ENCODE measurements at places on chromosomes 1 and 21.
A peak's percentile ranks its signal among the peaks of the same experiment; 100 is the strongest.

DNA sequence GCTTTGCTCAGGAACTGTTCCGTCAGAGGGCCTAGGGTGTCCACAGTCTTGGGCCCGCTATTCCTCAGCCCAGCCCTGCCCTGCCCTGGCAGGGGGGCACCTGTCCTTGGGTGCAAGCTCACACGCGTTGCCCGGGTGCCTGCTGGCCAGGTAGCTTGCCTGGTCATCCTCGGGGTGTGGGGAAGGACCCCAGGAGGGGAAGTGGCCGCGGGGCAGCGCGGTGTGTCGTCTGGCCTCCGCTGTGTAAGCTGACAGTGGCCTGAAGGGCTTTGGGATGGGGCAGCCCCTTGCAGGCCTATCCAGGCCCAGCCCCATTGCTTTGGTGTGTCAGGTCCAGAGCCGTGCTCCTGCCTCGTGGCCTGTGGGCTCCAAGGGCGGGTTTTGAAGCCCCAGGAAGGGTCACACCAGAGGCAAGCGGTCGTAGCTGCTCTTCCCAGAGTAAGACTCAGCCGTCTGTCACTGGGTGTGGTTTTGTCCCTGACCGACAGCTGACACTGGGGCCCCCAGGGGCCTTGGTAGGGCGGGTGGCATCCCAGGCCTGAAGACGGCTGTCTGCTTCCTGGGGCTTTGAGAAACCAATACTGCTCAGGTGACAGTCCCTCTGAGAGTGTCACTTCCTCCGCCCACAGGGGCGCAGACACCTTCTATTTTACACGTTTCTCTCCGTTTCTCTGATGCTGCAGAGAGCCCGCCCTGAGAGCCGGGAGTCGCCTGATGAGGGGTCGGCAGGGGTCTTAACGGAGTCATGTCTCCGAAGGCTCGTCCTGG lies 72.1 kb downstream of the SKI start:
- peak; percentile 68 for DNase-seq

DNA sequence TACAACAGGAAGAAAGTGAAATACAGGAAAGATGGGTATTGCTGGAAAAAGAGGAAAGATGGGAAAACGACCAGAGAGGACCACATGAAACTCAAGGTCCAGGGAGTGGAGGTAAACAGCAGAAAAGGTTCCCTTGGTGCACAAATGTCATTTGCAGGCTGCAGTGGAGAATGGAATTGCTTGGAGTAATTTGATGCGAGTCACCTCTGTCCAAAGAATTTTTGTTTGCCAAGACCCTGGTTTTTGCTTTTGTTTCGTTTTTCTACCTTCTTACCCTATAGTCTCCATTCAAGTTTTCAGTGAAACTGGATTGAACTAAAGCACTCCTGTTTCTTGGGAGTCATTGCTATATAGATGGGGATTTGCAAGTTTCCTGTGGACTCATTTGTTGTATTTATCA lies 464.3 kb downstream of the CAMTA1 start:
- DNase-seq, result no peak

DNA sequence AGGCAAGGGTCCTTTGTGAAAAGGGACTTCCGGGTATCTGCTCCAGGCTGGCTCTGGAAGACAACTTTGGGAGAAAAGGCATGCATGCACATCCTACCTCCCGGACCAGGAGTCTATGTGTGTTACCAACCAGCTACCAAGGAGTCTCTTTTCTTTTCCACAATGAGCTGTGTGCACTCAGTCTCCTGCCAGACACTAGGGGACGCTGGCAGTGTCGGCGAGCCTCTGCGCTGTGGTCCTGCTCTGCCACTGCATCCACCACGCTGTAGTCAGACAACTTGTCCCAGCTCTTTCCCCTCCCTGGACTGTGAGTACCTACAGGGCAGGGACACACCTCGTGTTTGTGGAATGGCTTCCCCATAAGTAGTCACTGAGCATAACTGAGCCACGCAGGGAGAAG lies 5.1 kb upstream of the SSR2 start:
- no peak for DNase-seq

GRCh38 chr1:14849038-14849437 lies 250.6 kb downstream of the KAZN start:
- DNase-seq, result no peak

DNA sequence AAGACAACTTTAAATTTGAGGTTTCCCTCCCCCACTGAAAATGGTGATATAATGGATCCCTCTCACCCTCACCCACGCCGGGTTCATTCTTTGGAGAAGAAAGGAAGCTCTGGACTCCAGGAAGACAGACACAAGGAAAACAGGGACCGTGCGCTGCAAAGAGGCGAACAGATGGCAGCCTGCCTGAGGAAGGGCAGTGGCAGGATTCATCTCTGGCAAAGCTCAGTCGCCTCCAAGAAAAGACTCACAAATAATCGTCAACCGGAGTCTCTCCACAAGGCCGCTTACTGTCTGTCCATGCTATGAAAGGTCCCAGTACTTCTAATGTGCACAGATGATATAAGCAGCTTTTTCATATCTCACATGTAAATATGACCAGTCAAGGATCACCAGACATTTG lies 110.3 kb downstream of the TIAM1 start:
- no peak for DNase-seq

DNA sequence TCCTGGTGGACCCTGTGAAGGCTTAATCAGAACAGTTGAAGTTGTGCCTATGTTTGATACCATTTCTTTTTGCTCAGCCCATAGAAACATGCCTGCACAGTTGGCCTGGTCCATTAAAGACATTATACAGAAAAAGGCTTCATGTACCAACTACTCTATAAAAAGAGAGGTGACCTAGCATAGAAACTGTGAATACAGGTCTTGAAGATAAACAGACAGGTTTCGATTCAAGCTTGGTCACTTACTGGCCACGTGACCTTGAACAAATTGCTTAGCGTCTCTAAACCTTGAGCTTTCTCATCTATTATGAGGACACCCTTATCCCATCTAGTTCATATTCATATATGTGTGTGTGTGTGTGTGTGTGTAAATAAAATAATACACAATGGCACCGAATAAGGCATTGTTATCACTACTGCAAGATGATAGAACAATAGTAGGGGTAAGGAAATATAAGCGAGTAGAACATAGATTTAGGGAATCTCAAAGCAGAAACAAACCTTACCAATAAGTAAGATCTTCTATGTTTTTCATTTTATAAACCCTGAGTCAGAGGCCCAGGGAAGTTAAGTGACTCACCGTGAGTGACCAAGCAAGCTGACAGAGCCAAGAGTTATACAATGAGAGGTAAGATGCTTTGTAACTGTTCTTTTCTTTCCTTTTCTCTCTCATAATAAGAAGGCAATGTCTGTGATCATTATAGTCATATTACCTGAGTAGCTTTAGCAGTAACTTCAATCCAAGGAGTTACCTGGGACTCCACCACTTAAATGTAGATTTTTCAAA lies 476.8 kb upstream of the DEPDC1 start:
- no peak for DNase-seq

DNA sequence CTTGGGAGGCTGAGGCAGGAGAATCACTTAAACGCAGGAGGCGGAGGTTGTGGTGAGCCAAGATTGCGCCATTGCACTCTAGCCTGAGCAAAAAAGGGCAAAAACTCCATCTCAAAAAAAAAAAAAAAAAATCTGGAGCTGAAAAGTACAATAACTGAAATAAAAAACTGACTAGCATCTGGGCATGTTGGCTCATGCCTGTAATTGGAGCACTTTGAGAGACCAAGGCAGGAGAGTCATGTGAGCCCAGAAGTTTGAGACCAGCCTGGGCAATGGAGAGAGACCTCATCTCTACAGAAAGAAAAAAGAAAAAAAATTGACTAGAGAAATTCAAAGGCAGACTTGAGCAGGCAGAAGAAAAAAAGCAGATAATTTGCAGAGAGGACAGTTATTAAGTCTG lies 18.1 kb downstream of the CLDN19 start:
- DNase-seq, result no peak

GRCh38 chr1:197017558-197018146 lies 40.3 kb downstream of the CFHR5 start:
- DNase-seq, result no peak

GRCh38 chr1:65317866-65318653 lies 8.7 kb downstream of the DNAJC6 start:
- DNase-seq, result no peak

DNA sequence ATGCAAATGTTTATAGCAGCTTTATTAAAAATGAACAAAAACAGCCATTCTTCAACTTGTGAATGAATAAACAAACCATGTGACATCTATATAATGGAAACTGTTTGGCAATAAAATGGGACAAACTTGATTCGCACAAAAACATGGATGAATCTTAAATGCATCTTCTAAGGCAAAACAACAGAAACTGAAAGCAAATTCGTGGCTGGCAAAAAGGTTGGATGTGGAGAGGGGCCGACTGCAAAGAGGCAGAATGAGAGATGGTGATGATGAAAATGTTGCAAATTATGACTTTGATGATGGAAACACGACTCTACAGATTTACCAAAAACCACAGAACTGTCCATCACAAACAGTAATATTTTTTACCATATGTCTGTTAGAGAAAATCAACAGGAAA lies 327.0 kb upstream of the NR5A2 start:
- no peak for DNase-seq

- DNase-seq, result no peak
These were observed 27.9 kb upstream of the ATP2B4 start for GRCh38 chr1:203598752-203599151.

DNA sequence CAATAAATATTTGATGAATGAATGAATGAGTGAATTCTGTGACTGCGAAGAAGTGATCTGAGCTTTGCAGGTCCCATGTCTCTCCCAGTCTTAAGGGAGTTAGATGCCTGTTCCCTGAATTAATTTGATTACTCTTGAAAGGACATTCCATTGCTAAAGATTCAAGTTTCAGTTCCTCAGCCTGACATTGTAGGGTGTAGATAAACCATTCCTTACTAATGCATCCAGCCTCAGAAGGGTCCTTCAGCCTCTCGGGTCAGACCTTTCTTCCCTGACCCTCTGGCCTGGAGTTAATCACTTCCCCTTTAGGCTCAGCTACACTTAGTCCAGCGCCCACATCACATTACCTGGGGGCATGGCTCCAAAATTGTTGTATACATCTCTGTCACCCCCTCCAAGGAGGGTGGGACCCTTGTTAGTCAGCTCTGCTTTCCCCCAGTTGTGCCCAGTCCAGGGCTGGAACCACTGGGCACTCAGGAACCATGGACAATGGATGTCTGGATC lies 2.6 kb downstream of the INSRR start:
- no peak for DNase-seq

- DNase-seq, result no peak
These were observed 11.8 kb downstream of the TFF2 start for GRCh38 chr21:42338729-42339715.

GRCh38 chr1:33171977-33172813 lies 9.6 kb downstream of the TRIM62 start:
- no peak for DNase-seq

DNA sequence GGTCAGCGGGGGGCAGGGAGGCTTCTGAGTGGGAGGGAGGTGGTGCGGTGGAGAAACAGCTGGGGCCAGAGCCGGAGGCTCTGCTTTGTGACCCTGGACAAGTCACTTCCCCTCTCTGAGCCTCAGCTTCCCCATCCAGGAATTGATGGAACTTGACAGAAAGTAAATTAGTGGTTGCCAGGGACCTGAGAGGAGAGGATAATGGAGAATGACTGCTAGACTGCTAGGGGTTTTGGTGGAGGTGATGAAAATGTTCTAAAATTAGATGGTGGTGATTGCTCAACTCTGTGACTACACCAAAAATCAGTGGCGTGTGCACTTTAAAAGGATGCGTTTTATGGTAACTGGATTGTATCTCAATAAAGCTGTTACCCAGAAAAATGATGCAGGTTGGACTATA lies 100.9 kb downstream of the ARHGEF10L start:
- no peak for DNase-seq

GRCh38 chr1:234607109-234608024 lies 2.6 kb downstream of the IRF2BP2 start:
- no peak for DNase-seq

DNA sequence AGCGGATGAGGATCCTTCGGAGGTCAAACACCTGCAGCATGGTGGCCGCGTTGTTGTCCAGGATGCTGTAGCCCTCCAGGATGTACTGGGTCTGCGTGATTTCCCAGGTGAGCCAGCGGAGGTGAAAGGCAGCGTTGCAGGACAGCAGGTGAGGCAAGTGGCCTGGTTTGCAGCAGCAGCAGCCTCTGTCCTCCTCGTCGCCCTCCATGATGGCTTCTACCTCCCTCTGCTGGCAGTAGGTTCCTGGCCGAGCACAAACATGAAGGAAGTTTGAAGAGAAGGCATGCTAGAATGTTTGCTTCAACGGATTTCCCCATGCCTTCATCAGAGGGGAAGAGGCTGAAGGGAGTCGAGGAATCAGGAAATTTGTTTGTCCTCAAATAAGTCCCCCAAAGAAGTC lies 74.7 kb downstream of the NTPCR start:
- no peak for DNase-seq

GRCh38 chr1:95304803-95305202 lies 70.8 kb downstream of the RWDD3 start:
- DNase-seq, result no peak

GRCh38 chr21:25515484-25516405 lies 91.5 kb downstream of the MRPL39 start:
- DNase-seq, result no peak

GRCh38 chr1:35406103-35406502 lies 137.6 kb downstream of the ZMYM4 start:
- DNase-seq, result no peak

DNA sequence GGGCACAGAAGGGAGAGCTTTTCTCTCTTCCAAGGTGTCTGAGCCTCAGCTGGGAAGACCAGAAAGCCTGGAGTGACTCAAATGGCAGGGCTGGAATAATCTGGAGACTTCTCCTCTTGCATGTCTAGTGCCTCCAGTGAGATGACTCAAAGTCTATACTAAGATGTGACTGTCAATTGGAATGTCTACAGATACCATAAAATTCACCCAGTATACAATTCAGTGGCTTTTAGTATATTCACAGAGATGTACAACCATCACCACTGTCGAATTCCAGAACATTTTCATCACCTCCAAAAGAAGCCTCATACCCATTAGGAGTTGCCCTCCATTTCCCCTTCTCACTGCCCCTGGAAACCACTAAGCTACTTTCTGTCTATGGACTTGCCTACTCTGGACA lies 47.9 kb upstream of the CNN3 start:
- DNase-seq, result no peak

DNA sequence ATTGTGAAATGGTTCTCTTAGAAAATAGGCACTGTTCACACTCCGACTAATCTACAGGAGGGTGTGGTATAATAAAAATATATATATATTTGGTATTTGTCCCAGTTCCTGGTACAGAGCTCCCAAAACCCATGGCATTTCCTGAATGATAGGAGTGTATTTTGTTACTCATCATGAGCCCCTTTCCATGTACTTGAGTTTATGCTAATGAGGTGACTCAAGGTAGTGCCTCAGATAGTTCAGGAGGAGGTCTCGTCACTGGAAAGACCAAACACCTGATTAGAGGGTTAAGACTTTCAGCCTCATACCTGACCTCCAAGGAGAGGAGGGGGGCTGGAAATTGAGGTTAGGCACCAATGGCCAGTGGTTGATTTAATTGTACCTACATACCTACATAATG lies 57.9 kb downstream of the TTC3 start:
- DNase-seq, result no peak
